ENCODE measurements at places on chromosomes 1 and 21.

GRCh38 chr1:154755858-154756730 is 114.0 kb downstream of the KCNN3 start:
- no peak for DNase-seq

GRCh38 chr1:111733183-111733991 is 5.8 kb downstream of the INKA2 start:
- DNase-seq: peak; percentile 88

DNA sequence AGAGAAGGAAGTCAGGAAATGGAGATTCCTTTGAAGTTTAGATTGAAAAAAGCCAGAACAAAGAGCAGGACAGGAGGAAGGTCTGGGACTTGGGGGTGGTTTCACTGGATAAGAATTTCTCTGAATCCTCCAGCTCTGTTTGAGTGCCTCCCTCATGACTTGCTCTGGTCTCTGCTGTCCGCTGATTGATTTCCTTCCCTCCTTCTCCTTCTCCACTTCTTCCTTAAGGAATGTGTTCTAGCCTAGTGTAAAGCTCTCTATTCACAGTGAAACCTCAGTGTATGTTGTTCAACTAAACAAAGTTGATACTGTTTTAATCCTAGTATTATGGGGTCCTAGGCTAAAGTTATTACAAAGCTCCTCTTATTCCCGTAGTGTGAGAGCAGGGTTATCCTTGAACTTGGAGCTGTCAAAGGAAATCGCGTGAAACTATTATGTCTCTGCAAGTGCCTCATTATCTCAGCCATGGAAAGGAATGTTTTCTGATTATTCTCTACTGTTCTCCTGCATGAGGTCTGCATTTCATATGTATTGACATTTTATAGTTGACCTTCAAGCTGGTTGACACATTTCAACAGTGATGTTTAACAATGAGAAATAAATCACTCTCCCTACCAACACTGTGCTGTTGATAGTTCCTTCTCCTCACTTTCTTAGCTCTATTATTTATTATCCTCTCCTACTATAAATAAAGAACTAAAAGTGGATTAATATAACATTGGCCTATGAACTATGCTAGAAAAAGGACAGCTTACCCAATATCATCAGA is 82.7 kb upstream of the KCTD3 start:
- no peak for DNase-seq

DNA sequence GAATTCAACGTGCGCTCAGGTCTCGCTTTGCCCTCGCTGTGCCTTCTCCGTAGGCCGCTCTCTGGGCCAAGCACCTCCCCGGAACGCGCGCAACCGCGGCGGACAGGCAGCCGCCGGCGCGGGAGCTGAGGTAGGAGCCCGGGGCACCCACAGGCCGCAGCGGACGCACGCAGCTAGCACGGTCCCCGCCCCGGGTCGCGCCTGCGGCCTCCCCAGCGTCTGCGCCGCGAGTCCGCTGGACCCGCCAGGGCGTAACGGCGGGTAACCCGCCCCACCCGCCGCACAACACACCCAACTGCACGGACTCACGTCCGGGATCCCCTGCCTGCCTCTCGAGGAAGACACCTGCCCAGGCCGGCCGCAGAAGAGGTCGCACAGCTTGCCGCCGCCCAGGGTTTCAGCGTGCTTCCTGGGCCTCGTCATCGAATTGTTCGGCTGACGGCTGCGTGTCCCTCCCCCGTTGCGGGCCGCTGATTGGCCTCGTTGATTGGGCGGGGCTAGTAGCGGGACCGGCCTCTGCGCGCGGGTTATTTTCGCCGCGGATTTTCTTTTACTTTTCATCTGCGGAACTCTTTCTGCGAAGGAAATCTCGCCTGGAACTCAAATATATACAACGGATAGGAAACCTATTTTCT is at the start of gene CLCC1:
CLCC1 (minus strand) TSS at position 433 of the 635 bp plus-strand sequence. CDS start 13,047 bp downstream, outside the sequence.
- DNase-seq: peak; percentile 94

DNA sequence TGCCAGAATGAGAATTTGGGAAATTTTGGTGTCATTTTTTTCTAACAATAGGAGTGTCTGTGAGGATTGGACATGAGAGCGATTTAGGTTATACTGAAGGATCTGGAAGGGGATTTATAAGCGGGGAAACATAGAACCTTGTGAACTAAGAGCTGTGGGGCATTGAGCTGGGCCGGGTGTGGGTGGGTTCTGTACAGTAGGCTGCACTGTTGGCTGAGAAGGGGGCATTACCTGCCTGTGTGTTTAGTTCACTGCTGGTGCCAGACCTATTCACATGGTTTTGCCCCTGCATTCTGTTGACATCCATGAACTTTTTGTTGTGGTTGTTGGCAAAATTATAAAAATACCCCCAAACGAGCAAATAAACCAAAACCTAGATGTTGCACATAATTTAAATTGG is 8.8 kb downstream of the PBX1 start:
- DNase-seq: no peak

DNA sequence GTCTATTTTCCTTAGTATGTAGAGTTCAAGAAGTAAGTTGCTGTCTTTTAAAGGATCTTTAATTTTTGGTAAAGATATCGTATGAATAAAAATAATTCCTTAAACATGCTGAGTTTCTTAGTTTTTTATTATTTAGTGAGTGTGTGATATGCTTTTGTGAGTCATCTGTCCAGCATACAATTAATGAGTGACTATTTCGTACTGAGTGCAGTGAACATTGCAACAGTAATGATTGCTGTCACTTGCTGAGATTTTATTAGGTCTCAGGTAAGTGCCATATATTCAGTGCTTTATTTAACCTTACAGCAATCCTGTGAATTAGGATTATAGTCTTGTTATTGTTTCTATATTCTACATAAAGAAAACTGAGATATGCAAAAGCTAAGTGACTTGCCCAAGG is 22.6 kb downstream of the MIGA1 start:
- DNase-seq: no peak
